ENCODE measurements at places on chromosomes 2 and 18. TPM values are rescaled to one million over a fixed set of nuclear protein-coding genes. Genes with fewer than 3 reads are reported as not detected.
A peak's percentile ranks its signal among the peaks of the same experiment; 100 is the strongest.

SERPINB11 gene
- not detected for total RNA-seq

DNA sequence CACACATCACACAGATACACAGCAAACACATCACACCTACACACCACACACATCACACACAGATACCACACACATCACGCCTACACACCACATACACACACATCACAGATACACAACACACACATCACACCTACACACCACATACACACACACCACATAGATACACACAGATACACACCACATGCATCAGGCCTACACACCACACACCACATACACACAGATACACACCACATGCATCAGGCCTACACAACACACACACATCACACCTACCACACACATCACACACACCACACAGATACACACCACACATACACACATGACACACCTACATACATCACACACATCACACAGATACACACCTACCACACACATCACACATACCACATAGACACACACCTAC lies 158.8 kb downstream of the NDUFA10 start:
- no peak for DNase-seq

DNA sequence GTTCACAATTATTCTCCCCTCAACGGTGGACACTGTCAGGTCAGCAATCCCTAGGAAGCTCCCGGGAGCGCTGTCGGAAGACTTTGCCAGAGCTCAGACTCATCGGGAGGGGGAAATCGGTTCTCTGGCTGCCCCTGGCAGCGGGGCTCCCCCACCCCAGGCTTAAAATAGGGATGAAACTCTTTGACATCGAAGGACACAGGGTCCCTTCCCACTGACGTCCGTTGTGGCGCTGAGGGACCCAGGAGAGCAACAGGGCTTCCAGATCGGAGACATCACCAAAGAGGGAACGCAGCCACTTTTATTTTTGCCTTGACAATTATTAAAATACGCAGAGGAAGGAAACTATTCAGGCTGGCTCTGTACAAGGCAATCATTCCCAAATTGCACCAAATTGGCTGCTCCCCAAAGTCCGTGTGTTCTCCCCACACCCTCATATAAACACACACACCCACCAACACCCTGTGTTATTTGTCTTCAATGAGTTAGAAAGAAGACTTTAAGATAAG lies 249.0 kb downstream of the CDH20 start:
- no peak for DNase-seq

PIEZO2 gene
- total RNA-seq = 0.20 TPM

WDR75 gene
- total RNA-seq = 19.1 TPM

EFR3B gene
- 2.1 TPM for total RNA-seq

CYP27C1 gene
- 0.21 TPM for total RNA-seq

- no peak for DNase-seq
These were observed 366.7 kb upstream of the DLGAP1 start for GRCh38 chr18:4821801-4822200.

CKAP2L gene
- total RNA-seq = not detected

- no peak for DNase-seq
These were observed 426.0 kb downstream of the TGIF1 start for GRCh38 chr18:3875961-3876360.

DNA sequence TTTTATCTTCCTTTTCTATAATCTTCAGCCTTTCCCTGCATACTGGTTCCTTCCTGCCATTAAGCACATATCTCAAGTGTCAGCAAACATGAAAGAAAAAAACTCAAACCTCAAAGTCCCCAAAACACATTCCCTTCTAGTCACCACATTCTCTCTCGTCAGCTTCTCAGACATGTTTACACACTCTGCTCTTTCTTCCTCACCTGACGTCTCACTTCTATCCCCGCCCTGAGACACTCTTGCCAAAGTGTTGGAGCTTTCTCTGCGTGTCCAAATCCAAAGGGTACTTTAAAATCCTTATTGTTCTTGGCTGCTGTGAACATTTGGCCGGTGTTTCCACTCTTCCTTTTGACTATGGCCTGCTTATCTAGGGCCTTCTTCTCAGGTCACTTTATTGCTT lies 47.9 kb downstream of the SOX11 start:
- no peak for DNase-seq

- DNase-seq = no peak
These were observed 163.7 kb upstream of the TNP1 start for GRCh38 chr2:217023611-217024010.

DNA sequence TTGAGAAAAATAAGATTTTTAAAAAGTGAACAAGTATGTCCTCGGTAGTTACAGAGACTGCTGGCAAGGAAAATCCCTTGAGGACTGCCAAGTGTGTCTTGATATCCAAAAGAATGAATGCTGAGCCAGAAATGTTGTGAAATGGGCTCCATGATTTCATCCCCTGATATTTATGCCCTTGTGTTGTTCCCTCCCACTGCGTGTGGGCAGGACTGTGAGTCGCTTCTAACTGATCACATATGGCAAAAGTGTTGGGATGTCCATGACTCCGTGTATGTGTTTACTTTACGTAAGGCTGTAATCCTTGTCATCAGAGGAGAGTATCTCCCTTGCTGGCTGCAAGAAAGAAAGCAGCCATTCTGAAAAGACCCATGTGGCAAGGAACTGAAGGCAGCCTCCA lies 285.1 kb downstream of the SS18 start:
- DNase-seq = peak; percentile 26

- no peak for DNase-seq
These were observed 3.2 kb upstream of the TTC39C start for GRCh38 chr18:24011123-24011917.

DNA sequence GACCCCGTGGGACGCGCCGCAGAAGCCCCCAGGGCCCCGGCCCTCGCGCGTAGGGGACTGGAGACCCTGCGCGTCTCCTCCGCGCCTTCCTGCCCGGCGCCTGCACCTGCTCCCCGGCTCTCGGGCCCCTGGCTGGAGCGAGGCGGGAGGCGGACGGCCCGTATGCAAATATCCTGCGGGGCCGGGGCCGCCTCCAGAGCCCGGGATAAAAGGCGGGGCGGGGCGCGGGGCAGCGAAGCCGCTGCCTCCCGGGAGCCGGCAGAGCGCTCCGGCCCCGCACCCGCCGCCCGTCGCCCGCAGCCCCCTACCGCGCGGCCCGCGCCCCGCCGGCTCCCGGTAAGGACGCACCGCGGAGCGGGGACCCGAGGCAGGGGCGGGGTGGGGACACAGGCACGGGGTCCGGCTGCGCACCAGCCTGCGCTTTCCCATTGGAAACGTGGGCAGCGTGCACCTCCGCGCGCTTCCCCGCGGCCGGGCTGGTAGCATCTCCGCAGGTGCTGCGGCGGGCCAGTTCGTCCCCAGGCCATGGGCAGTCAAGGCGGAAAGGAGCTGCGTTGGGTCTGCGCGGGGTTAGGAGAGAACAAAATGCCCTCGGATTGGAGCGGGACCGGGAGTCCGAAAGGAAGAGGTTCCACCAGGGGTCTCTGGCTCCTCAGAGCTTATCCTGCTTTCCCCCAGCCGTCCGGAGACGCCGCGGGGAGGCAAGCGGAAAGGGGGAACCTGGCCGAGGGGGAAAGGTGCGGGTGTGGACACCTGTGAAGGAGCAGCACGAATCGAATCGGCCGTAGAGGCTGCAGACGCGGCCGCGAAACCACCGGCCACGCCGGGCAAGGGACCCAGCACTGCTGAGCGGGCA lies at the start of gene ATP6V1C2:
TSS of gene ATP6V1C2 (plus strand) at position 235 of the 856 bp plus-strand sequence. CDS start 1,220 bp downstream, outside the sequence.
- peak; percentile 19 for DNase-seq

DNA sequence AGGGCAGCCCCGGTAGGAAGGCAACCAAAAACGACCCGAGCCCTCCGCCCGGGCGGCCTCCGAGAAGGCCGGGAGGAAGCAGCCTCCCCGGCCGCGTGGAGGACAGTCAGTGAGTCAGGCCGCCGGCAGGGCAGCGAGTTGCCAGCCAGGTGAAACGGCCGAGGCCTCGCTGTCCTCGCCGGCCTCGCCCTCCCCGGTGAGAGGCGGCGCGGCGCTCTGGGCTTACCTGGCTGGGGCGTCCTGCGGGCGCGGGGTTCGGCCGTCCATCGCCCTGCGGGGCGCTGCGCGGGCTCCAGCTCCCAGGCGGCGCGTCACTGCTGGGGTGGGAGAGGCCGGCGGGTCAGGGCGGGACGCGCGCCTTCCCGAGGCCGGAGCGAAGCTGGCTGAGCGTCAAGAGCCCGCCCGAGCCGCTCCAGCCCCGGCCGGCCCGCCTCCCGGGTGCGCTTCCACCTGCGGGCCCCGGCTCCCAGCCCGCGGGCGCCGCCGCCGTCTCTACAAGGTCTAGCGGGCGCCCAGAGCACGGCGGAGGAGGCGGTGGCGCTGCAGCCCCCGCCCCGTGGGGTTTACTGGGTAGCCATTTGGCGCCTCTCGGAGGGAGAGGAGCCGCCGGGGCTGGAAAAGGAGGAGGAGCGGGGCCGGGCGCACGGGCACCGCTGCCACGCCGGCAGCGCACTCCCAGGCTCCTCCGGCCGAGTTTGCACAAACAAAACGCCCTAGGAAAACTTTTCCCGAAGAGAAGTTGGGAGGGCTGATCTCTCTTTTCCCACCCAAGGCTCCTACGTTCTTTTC lies 499 bp downstream of the COBLL1 start:
- peak; percentile 77 for DNase-seq

G6PC2 gene
- total RNA-seq = not detected

- DNase-seq = no peak
These were observed 125.6 kb upstream of the CCDC150 start for GRCh38 chr2:196513796-196514526.

DNA sequence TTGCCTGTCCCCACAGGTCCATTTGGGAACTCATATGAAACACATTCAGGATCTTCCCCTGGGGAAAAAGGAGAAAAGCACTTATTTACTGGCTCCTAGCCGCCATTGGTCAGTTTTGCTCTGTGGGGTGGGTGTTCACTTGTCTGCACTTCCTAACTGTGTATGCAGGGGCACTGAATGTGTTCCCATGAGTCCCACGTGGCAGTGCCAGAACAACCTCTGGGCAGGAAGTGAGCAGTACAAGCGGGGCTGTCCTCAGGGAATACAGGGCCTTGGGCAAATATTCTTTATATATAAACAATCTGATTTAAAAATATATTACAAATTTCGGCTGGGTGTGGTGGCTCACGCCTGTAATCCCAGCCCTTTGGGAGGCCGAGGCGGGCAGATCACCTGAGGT lies 21.8 kb upstream of the CTIF start:
- no peak for DNase-seq

- DNase-seq = no peak
These were observed 195.1 kb downstream of the KCNE4 start for GRCh38 chr2:223247136-223247535.

DNA sequence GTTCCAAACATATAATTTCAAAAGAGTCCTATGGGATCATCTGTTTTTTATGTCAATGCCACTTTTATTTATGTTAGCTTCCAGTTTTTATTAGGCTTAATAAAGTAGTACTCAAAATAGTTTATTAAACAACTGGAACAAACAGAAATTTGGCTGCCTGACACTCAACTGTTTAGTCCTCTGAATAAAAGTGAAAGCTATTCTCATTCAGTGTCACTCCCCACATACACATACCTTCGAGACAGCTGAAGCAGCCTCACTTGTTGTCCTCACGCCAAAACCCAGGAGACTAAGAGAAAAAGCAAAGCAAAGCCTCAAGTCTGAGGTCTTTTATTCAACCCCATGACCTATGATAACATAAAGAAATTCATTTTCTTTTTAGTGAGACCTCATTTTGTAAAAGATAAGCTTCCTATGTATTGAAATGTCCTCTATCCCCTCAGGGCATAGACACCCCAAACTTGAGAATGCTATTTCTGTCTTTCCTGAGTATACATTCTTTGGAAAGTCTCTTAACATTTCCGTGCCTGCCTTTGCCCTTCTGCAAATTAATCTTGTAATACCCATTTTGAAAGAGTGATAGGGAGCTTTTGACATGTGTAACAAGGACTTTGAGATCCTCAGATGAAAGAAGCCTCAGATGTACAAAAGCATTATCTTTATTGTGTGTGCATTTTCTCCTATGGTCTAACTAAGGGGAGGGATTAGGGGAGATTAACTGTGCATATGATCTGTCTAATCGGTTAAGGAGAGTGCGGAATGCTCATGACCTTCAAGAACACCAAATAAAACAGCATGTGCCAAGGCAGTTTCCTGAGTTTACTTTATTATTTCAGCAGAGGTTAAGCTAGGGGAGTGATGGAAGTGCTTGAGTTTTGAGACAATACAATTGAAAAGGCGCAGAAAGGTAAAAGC lies 1523.7 kb upstream of the PIK3C3 start:
- DNase-seq = no peak

DNA sequence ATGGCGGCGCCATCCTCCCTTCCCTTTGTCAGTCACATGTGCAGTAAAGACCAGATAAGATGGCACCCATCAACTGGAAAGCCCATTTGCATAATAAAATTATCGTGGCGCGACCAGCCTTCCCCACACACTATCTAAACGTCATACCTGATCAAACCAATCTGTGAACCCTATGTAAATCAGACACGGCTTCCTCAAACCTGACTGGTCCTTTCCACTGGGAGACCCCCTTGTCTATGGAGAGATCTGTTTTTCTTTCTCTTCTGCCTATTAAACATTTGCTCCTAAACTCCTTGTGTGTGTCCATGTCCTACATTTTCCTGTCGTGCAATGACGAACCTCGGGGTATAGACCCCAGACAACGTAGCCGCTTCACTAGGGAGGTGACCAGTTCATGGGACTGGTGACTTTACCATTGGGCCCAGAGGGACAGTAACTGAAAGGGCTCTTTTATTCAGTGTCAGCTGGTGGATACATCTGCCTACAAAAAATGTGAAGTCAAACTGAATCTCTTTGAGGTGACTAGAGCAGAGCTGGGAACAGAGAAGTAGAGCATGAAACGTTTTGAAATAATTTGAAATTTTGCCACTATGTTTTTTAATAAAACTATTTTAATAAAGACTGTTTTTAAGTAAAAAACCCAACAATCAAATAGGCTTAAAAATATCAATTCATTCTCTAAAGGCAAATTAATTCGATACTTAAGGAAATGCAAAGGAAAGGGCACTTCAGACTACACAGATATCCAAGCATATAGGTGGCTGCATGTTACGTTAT lies 87.5 kb downstream of the SOCS6 start:
- DNase-seq = no peak

GRCh38 chr18:76844742-76845477 lies 22.6 kb downstream of the ZNF236 start:
- DNase-seq = no peak

DNA sequence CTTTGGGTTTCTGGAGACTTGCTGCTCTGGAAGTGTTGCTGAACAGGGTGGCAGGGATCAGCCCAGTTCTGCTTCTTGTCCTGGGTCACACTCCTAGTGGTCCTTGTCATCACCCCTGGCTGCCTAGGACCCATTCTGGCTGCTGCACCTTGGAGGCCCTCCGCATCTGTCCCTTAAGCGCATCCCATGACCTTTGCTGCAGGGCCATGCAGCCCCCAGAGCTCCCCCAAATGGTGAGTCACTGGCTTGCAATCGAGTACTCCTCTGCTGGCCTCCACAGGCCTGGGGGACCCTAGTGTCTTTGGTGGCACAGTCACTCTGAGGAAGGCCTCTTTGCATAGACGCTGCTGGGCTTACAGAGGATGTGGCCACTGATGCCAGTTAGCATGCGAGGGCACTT lies 188.5 kb downstream of the ASB1 start:
- DNase-seq = no peak

GRCh38 chr2:96320326-96320725 lies 4.8 kb upstream of the ITPRIPL1 start:
- no peak for DNase-seq

DNA sequence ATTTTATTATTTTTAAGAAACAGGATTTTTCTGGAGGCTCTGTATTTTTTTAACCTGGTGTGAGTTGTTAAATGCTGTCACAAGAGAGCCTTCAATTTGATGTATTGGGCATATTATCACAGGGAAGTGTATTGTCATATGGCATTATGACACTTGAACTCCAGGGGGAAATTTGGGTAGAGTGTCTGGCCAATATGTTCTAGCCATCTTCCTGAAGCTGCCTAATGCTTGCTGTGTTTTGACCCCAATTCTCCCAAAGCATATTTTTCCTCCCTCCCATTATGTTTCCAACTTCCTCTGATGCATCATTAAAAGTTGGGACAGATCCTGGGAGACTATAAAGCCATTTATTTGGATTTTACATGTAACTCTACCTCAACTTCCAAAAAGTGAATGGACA lies 214.1 kb upstream of the SESTD1 start:
- no peak for DNase-seq
